Fibroblast of the aortic adventitia (primary cell): ENCODE measurements at places on chromosomes 7 and 10. TPM values are rescaled to one million over a fixed set of nuclear protein-coding genes. Genes with fewer than 3 reads are reported as not detected.

The NYAP1 gene
- 0.81 and 5.6 TPM in 2 replicates for total RNA-seq

The ZNF138 gene
- total RNA-seq = 4.3 and 6.8 TPM in 2 replicates

The AKR1B15 gene
- not detected in 2 replicates for total RNA-seq

The SPDYE11 gene
- total RNA-seq = 0.08 TPM in 1 of 2 replicates, not detected in the other

The CPA2 gene
- not detected in 2 replicates for total RNA-seq

The PPP1R17 gene
- not detected in 2 replicates for total RNA-seq

The CPXM2 gene
- total RNA-seq = 31.6 and 64.0 TPM in 2 replicates

The ENTPD7 gene
- 10.1 and 11.4 TPM in 2 replicates for total RNA-seq

The C10orf67 gene
- total RNA-seq = 0.09 TPM in 1 of 2 replicates, not detected in the other

The GPR141 gene
- total RNA-seq = not detected in 2 replicates

The HOXA9 gene
- not detected in 2 replicates for total RNA-seq
